ENCODE measurements at places on chromosomes 6 and 20.

DNA sequence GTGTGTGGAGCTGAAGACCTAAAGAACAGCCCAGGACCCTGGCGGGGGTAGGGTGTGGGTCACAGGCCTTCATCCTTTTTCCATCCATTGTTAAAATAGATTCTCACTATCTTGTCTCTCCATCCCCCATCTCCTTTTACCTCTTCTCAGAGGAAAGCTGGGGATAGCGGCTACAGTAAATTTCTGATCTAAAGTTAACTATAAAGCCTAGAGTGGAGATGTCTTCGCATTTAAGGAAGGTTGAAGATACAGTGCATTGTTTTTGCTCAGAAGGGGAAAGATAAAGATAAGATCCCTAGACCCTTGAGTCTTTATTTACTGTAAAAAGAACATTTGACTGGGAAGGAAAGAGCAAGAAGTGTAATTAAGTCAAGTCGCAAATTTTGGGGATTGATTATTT is 8.6 kb downstream of the FOXA2 start:
- DNase-seq, result no peak

GRCh38 chr20:48912065-48912464 is 9.4 kb upstream of the ARFGEF2 start:
- no peak for DNase-seq

DNA sequence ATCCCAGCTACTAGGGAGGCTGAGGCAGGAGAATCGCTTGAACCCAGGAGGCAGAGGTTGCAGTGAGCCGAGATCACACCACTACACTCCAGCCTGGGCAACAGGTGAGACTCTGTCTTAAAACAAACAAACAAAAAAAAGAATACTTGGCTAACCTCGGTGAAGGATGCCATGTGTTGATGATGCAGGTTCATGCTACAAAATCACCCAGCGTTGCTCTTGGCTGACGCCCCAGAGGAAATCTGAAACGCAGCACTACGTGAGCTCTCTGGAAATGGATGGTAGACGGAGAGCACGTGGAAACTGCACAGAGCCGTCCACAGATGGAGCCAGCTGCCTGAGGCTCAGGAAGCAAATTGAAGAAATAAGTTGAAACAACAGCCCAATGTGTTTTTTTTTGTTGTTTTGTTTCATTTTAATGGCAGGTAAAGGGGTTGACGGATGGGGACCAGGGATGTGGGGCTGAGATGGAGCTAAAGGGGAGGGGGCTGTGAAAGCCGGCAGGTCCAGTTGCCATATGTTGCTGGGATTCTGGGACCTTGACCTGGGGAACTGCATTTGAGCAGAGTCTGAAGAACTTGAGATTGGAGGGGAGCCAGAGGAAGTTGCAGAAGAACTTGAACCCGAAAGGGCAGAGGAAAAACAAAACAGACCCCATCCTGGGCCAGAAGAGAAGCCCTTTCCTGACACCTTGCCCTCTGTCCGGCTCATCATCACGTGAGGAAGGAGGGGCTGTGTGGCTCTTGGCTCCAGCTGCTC is 12.8 kb upstream of the MANBAL start:
- no peak for DNase-seq

- DNase-seq, result no peak
These were observed 105.6 kb downstream of the CDC5L start for GRCh38 chr6:44493132-44493531.

GRCh38 chr20:47969426-47969825 is 184.1 kb upstream of the SULF2 start:
- DNase-seq, result no peak

DNA sequence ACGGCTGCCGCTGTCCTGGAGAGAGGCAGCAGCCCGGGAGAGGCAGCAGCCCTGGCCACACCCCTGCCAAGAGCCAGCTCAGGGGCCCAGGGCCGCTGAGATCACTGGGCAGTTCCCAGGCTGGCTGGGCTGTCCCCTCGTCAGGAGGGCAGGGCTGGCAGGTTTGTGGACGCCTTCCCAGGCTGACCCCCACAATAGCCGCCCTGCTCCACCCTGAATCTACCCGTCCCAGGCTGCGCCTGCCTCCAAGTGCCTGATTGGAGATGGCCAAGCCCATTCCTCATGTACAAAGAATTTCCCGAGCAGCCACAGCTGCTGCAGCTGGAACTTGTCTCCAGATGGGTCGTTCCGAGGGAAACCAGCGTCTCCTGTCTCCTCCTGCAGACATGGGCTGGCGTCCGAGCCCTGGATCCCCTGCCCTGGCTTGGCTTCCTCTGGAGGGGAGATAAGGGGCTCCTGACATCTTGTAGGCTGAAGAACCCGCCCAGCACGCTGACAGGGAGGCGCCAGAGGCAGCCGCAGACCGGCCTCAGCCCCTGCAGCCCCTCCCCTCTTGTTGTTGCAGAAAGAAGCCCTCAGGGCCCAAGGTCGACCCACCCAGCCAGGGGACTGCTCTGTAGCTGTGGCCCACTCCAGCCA is 9.4 kb upstream of the GATA5 start:
- DNase-seq, result no peak

DNA sequence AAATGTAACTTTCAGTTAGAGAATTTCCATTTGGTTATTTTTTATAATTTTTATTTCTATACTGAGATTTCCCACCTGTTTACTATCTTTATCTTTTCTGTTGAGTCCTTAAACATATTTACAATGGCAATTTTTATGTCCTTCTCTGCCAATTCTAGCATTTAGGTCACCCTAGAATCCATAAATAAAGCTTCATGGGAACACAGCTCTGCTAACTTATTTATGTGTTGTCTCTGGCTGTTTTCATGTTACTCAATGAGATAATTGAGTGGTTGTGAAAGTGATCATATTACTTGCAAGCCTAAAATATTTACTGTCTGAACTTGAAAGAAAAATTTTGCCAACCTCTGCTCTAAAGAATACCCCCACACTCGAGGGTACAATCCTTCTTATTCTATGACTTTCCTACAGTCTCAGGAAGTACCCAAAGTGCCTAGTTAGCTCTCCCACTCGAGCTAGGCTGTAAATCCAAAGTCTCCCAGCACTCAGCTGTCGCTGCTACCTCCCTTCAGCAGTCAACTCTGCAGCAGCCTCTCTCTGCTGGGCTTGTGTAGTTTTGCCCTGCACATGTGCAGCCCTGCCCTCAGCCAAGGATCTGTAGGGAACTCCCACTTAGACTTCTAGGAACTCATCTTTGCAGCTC is 53.5 kb upstream of the GCLC start:
- DNase-seq, result no peak

- no peak for DNase-seq
These were observed 28.4 kb upstream of the OSTM1 start for GRCh38 chr6:108102965-108103364.

GRCh38 chr20:10304471-10305046 is 85.9 kb downstream of the SNAP25 start:
- no peak for DNase-seq

- no peak for DNase-seq
These were observed 53.7 kb downstream of the BMP7 start for GRCh38 chr20:57212534-57213276.

DNA sequence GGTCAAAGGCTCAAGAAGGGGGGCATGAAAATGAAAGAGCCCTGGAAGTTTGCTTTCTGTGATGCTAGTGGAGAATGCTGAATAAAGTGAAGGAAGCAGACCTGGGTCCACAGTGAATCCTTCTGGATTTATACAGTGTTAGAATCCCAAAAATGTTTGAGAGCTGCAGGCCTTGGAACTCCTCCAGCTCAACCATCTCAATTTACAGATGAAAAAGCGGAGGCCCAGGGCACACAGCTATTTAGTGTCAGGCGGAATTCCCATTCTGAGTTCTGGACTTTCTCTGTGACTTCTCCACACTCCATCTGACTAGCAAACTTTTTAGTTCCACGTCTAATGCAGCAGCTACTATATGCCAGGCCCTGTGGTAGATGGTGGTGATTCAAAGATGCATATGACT is 1.5 kb upstream of the PRSS35 start:
- DNase-seq, result no peak

DNA sequence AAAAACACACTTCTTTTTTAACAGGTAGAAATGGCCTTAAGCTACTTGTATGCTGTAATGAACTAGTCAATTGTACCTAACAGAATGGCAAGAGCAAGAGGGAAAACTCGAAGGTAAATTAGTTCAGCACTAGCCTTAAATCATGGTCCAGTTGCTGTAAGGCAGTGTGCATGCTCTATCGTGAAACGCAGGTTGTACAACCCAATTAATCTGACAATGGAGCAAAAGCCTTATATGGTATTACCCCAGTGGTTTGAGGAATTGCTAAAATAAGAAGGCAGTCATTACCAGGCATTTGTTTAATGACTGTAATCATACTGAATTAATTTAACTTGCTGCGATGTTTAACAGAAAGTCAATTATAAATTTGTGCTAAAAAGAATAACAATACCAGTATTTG is 69.3 kb upstream of the SOX4 start:
- DNase-seq, result no peak

GRCh38 chr6:128252341-128253176 is 267.8 kb downstream of the PTPRK start:
- no peak for DNase-seq

DNA sequence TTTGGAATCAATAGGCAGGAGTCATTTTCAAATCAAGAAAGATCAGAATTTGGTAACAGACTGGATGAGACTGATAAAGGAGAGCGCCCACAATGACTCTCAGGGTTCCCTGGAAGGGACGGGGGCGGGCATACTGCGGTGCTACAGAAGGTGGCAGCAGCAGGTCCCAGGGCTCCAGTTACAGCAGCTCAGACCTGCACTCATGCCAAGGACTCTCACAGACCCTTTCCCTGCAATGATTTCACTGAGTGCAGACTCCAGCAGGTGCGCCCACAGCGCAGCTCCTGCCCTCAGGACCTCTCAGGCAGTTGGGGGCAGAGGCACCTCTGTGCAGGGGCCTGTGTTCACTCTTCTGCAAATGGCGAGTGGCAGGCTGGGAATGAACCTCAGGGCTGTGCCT is 359.8 kb downstream of the ZFAND3 start:
- no peak for DNase-seq

DNA sequence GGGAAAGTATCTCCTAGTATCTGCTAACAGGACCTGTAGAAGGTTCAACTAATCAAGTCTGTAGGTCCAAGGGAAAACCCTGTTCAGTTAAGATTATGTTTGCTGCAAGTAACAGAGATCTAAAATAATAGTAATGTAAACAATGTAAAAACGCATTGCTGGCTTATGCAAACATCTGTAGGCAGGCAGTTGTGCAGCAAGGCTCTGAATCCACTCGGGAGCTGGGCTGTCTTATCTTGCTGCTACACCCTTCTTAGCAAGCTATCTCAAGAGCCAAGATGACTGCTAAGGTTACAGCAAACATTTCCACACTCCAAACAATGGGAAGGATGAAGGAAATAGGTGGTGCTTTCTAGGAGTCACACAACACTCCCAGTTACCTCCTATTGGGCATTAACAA is 397.3 kb upstream of the NRSN1 start:
- no peak for DNase-seq

DNA sequence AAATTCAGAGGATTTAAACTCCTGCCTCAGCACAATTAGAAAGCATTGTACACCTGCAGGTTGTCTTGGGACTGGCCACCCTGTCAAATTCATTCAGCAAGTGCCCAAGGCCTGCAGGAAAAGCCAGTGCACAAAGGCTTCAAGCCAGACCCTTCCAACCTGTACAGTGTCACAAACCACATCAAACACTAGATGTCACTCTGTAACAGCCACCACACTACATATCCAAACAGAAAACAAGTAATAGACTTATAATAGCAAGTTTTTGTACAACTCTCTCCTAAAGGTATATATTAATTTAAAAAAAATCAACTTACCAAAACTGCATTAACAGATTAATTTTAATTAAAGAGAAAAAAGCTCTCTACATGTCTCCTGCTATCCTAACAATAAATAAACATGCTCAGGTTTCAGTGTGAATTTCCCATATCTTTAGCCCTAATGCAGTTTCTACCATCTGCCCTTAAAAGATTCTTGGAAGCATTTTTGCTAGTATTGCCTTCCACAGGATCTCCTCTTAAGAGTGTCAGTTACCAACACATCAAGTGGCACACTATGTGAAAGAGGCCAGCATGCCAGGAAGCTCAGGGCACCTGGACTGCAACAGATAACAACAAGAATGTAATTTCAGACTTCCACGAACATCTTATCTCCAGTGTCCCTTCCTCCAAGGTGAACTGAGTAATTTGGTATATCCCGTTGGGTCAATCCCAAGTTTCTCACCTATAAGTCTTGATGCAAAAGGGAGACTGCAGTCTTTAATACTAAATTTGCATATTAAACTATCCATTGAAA is 47.5 kb downstream of the RALGAPA2 start:
- DNase-seq, result no peak

GRCh38 chr6:138647006-138647405 is 126.6 kb upstream of the CCDC28A start:
- DNase-seq, result no peak

DNA sequence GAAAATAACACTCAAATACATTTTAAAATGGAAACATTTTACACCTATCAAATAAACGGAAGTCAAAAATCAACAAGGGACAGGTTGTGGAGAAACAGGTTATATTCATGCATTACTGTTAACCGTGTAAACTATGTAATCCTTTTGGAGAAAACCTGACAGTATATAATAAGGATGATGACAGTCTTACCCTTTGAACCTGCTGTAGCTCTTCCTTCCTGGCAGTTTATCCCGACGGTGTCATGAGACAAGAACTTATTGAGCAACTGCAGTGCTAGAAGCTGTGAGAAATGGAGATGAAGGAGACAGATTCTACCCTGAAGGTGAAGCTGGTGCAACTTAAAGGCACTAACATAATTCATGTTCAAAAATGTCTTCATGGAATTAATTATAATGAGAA is 76.7 kb downstream of the PLEKHG1 start:
- no peak for DNase-seq

GRCh38 chr6:108541843-108542759 is 18.6 kb upstream of the FOXO3 start:
- DNase-seq, result peak; percentile 37

- DNase-seq, result no peak
These were observed 85.6 kb upstream of the SRSF6 start for GRCh38 chr20:43372051-43372450.

DNA sequence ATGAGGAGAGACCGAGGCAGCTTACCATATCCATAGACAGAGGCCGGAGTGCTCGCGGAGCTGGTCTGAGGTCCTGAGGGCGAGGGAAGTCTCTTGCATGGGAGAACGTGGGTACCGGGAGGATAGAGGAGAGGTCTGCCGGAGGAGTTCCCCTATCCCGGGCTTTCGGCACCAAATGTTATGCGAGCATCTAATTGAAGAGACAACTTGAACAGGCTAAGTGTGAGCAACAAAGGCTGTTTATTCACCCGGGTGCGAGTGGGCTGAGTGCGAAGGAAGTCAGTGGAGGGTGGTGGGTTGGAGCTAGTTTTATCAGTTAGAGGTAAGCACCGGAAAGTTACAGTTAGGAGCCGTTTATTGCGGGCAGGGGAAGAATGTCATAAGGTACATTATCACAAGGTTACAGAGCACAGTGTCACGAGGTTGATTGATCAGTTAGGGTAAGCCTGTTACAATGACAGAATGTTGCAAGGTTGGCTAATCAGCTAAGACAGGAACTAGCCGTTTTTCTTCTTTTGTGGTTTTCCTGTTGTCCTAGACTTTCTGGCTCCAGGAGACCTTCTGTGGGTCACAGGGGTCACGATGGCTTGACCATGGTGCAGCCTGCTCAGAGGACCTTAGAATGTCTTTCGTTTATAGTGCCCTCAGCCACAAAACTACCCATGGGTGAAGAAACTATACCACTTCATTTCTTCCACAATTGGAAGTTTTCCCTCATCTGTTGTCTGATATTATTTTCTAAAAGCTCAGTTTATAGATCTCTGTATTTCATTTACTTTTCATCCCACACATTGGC is 746.0 kb upstream of the ADGRB3 start:
- no peak for DNase-seq

- no peak for DNase-seq
These were observed 2.6 kb downstream of the CD164 start for GRCh38 chr6:109379711-109380110.

- no peak for DNase-seq
These were observed 38.4 kb downstream of the KIF25 start for GRCh38 chr6:168035661-168036545.
